ENCODE measurements at places on chromosomes 1 and 21. TPM values are rescaled to one million over a fixed set of nuclear protein-coding genes. Genes with fewer than 3 reads are reported as not detected.

OR2L13 gene
- 0.07 TPM for polyA plus RNA-seq

ZNF695 gene
- 0.13 TPM for polyA plus RNA-seq

GBP7 gene
- polyA plus RNA-seq: 1.3 TPM

GRCh38 chr1:98468111-98468717 is 193.3 kb upstream of the SNX7 start:
- H3K27me3 ChIP-seq: no peaks in the 10 kb centered on the region
- no peak overlapping the region for H3K4me3 ChIP-seq
- no peaks in the 10 kb centered on the region for H3K36me3 ChIP-seq
- no peaks in the 10 kb centered on the region for H3K4me1 ChIP-seq

GRCh38 chr1:67126111-67126746 is 8.5 kb downstream of the C1orf141 start:
- no peaks in the 10 kb centered on the region for H3K36me3 ChIP-seq
- no peak for DNase-seq
- no peaks in the 10 kb centered on the region for H3K4me1 ChIP-seq
- H3K4me3 ChIP-seq: no peak overlapping the region
- H3K27me3 ChIP-seq: no peaks in the 10 kb centered on the region

GRCh38 chr21:38123626-38124025 is 133.2 kb upstream of the KCNJ15 start:
- H3K4me1 ChIP-seq: no peaks in the 10 kb centered on the region
- no peak overlapping the region for H3K27ac ChIP-seq
- no peak overlapping the region for H3K4me3 ChIP-seq
- H3K27me3 ChIP-seq: peaks cover 9% of the 10 kb centered on the region
- H3K36me3 ChIP-seq: no peaks in the 10 kb centered on the region

Data from adrenal gland (tissue), 19 donors.